ENCODE measurements at places on chromosomes 7 and 10. TPM values are rescaled to one million over a fixed set of nuclear protein-coding genes. Genes with fewer than 3 reads are reported as not detected.

GRCh38 chr7:50355817-50356178, 51.3 kb downstream of the IKZF1 start:
- peak overlapping the region; percentile 71 for H3K4me3 ChIP-seq
- peak overlapping the region; percentile 100 for H3K27ac ChIP-seq
- peaks cover 84% of the 10 kb centered on the region for H3K36me3 ChIP-seq
- H3K4me1 ChIP-seq = peaks cover 97% of the 10 kb centered on the region
- H3K27me3 ChIP-seq = no peaks in the 10 kb centered on the region

GRCh38 chr10:86941991-86942421, 15.4 kb downstream of the MMRN2 start:
- no peak overlapping the region for H3K4me3 ChIP-seq
- peaks cover 4% of the 10 kb centered on the region for H3K4me1 ChIP-seq
- DNase-seq = no peak
- H3K27ac ChIP-seq = no peak overlapping the region
- H3K36me3 ChIP-seq = no peaks in the 10 kb centered on the region
- no peaks in the 10 kb centered on the region for H3K27me3 ChIP-seq

- no peak for DNase-seq
- peaks cover 68% of the 10 kb centered on the region for H3K4me1 ChIP-seq
- no peaks in the 10 kb centered on the region for H3K27me3 ChIP-seq
Observed at GRCh38 chr10:62183857-62184795, 84.5 kb downstream of the RTKN2 start.

- no peak overlapping the region for H3K27ac ChIP-seq
- peaks cover 96% of the 10 kb centered on the region for H3K4me1 ChIP-seq
- H3K4me3 ChIP-seq = no peak overlapping the region
- H3K27me3 ChIP-seq = no peaks in the 10 kb centered on the region
- H3K36me3 ChIP-seq = no peaks in the 10 kb centered on the region
Observed at GRCh38 chr7:55556031-55556430, 16.3 kb downstream of the VOPP1 start.

DNA sequence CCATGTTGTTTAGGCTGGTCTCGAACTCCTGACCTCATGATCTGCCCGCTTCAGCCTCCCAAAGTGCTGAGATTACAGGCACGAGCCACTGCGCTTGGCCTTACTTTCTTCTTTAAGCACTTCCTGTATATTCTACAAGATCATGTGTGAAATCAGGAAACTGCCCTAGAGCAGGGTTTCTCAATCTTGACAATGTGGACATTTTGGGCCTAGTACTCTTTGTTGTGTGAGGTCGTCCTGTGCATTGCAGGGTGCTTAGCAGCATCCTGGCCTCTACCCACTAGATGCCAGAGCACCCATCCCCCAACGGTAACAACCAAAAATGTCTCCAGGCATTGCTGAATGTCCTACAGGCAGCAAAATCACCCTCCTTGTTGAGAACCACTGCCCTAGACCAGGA, 24.7 kb downstream of the RRP12 start:
- DNase-seq = no peak
- no peaks in the 10 kb centered on the region for H3K4me1 ChIP-seq
- H3K27me3 ChIP-seq = no peaks in the 10 kb centered on the region
- H3K4me3 ChIP-seq = no peak overlapping the region
- H3K27ac ChIP-seq = no peak overlapping the region

Gene SDK1
- 0.29 TPM for total RNA-seq

DNA sequence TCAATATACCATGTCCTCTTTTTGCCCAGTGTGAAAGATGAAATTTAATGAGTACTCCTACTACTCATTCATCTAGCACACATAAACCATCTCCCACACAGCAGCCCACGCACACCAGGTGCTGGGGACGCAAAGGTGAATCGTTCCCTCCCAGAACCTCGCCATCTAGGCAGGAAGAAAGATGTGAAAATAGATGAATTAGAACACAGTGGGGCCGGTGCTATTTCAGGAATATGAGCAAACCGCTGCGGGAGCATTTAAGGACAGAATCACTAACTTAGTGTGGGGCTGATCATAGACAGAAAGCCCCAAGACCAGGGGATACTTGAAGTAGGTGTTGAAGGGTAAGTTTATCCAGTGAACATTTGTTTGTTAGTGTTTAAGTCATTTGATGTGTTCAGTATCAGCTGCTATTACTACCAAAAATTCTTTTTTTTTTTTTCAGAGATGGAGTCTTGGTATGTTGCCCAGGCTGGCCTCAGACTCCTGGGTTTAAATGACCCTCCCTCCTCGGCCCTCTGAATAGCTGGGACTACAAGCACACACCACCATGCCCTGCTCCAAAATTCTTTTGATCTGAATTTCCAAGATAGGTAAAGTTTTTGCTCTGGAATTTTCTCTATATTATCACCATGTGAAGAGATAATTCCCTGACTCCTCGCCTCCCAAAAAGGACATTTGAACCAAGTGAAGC, 48.8 kb downstream of the CPXM2 start:
- H3K27me3 ChIP-seq = no peaks in the 10 kb centered on the region
- H3K36me3 ChIP-seq = no peaks in the 10 kb centered on the region
- DNase-seq = no peak
- H3K27ac ChIP-seq = no peak overlapping the region

DNA sequence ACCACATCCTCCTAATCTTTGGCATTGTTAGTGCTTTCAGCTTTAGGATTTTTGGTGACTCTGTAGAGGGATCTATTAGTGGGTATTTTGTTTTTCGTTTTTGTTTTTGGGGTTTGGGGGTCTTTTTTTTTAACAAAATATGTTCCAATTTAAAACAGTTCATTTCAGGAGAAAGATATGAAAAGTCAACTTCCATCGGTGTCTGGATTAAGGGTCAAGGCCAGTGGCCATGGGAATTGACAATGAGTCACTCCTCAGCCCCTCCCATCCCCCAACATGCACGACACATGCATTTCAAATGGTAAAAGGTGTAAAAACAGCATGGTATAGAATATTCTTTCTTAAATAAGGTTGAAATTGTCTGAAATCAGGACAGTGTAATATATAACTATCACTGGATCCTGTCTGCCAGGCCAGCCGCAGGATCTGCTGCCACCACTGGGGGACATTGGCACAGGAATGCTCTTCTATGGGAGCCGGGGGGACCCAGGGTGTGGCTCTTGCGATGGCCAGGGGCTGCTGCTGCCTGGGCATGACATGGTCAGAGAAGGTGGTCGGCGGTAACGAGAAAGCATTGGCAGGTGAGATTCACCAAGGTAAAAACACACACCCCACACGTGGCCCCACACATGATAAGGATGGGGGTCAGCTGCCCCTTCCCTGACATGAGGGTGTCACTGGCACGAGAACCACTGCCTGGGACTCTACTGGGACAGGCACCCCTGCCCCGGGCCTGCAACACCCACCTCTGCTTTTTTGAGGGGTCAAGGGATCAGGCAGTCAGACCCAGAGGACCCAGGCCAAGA, 126.2 kb upstream of the KCTD7 start:
- no peak overlapping the region for H3K4me3 ChIP-seq
- H3K36me3 ChIP-seq = no peaks in the 10 kb centered on the region
- DNase-seq = no peak
- no peaks in the 10 kb centered on the region for H3K27me3 ChIP-seq

DNA sequence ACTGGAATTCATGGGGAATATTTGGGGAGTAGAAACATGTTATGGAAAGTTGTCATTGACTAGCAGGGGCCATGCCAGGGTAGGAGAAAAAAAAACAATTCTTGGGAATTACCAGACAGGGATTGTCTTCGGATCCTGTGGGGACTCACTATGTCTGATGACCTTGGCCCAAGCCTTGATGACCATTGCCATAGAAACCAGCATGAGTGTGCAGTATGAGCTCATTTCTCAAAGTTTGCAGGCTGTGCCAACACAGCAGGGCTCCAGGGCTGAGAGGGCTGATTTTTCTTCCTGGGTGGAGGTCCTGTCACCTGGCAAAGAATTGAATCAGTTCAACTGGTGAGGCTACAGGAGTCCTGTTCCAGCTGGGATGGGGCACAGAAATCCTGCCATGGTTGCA, 198.3 kb downstream of the ADRA2A start:
- H3K27ac ChIP-seq = no peak overlapping the region
- peaks cover 29% of the 10 kb centered on the region for H3K27me3 ChIP-seq
- no peak overlapping the region for H3K4me3 ChIP-seq
- H3K36me3 ChIP-seq = no peaks in the 10 kb centered on the region

GRCh38 chr10:18140149-18140956, at the start of gene CACNB2:
TSS of gene CACNB2 (plus strand) at chr10:18140424.
- H3K4me1 ChIP-seq = peaks cover 4% of the 10 kb centered on the region
- no peaks in the 10 kb centered on the region for H3K36me3 ChIP-seq
- no peak within 1 kb of the TSS for H3K4me3 ChIP-seq
- peaks cover 31% of the 10 kb centered on the region for H3K27me3 ChIP-seq
- no peak within 1 kb of the TSS for H3K27ac ChIP-seq

DNA sequence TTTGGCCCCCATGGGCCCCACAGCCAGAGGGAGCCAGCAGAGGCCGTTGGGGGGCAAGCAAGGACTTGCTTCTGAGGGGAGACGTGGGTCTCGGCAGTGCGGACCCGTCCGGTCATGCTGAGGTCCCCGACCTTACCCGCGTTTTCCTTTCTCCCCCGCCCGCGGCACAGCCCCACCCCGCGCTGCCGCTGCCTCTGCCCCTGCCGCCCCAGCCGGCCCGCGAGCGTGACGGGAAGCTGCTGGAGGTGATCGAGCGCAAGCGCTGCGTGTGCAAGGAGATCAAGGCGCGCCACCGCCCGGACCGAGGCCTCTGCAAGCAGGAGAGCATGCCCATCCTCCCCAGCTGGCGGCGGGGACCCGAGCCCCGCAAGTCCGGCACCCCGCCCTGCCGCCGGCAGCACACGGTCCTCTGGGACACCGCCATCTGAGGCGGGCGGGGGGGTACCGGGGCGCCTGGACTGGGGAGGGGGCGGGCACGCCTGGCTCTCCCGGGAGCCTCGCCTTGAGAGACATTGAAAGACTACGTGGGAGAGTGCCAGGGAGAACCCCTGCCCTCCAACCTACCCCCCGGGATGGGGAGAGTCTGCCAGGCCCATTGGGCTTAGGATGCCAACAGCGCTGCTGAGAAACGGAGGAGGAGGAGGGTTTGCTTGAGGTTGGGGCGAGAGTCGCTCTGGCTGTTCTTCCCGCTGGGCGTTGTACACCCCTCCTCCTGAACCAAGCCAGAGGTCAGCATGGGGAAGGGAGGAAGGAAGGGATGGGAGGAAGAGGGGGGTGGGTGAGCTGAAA, 9.9 kb downstream of the NYAP1 start:
- no peaks in the 10 kb centered on the region for H3K36me3 ChIP-seq
- peaks cover 13% of the 10 kb centered on the region for H3K4me1 ChIP-seq
- no peak overlapping the region for H3K27ac ChIP-seq
- H3K27me3 ChIP-seq = no peaks in the 10 kb centered on the region

GRCh38 chr10:92969151-92969550, 91.4 kb upstream of the CYP26C1 start:
- no peak for DNase-seq
- H3K4me1 ChIP-seq = no peaks in the 10 kb centered on the region
- no peak overlapping the region for H3K27ac ChIP-seq
- H3K36me3 ChIP-seq = peaks cover 29% of the 10 kb centered on the region

Gene FAM221A
- total RNA-seq = 7.6 TPM

Gene LEP
- total RNA-seq = not detected

Gene ADAM22
- 9.2 TPM for total RNA-seq

- H3K4me1 ChIP-seq = peaks cover 19% of the 10 kb centered on the region
- peak overlapping the region; percentile 93 for H3K4me3 ChIP-seq
- H3K36me3 ChIP-seq = peaks cover 16% of the 10 kb centered on the region
Observed at GRCh38 chr10:45581216-45581549, 91.4 kb downstream of the ZFAND4 start.

Gene POU6F2
- total RNA-seq = not detected

Gene SPDYE9
- total RNA-seq = not detected

Gene ZNF775
- total RNA-seq = 5.6 TPM
